ENCODE measurements at places on chromosomes 2 and 18. TPM values are rescaled to one million over a fixed set of nuclear protein-coding genes. Genes with fewer than 3 reads are reported as not detected.

POTEI gene
- total RNA-seq, result 0.10 TPM

GRCh38 chr2:238950551-238950950, 102.7 kb downstream of the TWIST2 start:
- H3K27me3 ChIP-seq, result no peaks in the 10 kb centered on the region
- H3K4me1 ChIP-seq, result no peaks in the 10 kb centered on the region
- H3K36me3 ChIP-seq, result no peaks in the 10 kb centered on the region
- H3K4me3 ChIP-seq, result no peak overlapping the region
- DNase-seq, result peak; percentile 12

GRCh38 chr2:41922177-41922576, 125.6 kb upstream of the PKDCC start:
- H3K4me3 ChIP-seq, result no peak overlapping the region
- no peak for DNase-seq
- no peak overlapping the region for H3K27ac ChIP-seq
- H3K4me1 ChIP-seq, result no peaks in the 10 kb centered on the region

GRCh38 chr2:189514104-189514503, 66.5 kb downstream of the SLC40A1 start:
- no peak overlapping the region for H3K27ac ChIP-seq
- H3K4me1 ChIP-seq, result no peaks in the 10 kb centered on the region
- no peak for DNase-seq
- no peaks in the 10 kb centered on the region for H3K27me3 ChIP-seq
- no peaks in the 10 kb centered on the region for H3K36me3 ChIP-seq
- H3K4me3 ChIP-seq, result no peak overlapping the region

DNA sequence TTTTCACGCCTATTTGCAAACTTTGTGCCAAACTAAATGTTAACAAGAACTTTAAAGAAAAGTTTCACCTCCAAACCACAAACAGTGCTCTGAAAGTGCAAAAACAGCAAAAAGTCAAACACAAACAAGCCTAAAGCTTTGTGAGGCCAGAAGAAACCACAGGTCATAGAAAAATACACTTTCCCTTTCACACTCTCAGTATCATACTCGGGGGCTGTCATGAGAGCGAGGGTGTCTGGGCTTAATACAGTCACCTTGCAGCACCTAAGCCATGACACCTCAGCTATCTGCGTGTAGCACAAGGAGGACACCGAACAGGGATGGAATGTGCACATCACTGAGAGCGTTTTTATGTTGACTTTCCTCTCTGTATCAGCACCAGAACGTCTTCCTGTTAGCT, 26.6 kb upstream of the SEH1L start:
- no peaks in the 10 kb centered on the region for H3K36me3 ChIP-seq
- DNase-seq, result no peak
- no peaks in the 10 kb centered on the region for H3K27me3 ChIP-seq

LBX2 gene
- total RNA-seq, result 0.99 TPM

- H3K36me3 ChIP-seq, result no peaks in the 10 kb centered on the region
- H3K4me3 ChIP-seq, result no peak overlapping the region
- H3K27me3 ChIP-seq, result no peaks in the 10 kb centered on the region
- H3K27ac ChIP-seq, result no peak overlapping the region
- H3K4me1 ChIP-seq, result no peaks in the 10 kb centered on the region
These were observed 1.8 kb upstream of the FRZB start for GRCh38 chr2:182868054-182868796.
